ENCODE measurements at places on chromosomes 16 and 17.

GRCh38 chr16:51031598-51031997 lies 119.5 kb downstream of the SALL1 start:
- DNase-seq = no peak

DNA sequence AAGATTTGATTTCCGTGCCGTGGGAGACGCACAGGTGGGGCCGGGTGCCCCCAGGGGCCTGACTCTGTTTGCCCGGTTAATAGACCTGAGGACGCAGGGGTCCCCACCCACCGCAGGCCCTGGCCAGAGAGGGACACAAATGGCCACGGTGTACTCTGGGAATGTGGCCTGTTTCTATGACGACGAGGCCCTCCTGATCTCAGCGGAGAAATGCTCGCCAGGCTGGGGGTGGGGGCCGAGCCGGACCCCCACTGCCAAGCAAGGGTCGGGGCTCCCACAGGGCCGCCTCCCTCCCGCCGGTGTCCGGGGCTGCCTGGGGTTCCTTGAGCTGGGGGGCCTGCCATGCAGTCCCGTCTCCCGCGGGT lies 24.5 kb upstream of the C1QTNF8 start:
- no peak for DNase-seq

GRCh38 chr16:51393381-51394005 lies 242.4 kb upstream of the SALL1 start:
- DNase-seq = no peak

DNA sequence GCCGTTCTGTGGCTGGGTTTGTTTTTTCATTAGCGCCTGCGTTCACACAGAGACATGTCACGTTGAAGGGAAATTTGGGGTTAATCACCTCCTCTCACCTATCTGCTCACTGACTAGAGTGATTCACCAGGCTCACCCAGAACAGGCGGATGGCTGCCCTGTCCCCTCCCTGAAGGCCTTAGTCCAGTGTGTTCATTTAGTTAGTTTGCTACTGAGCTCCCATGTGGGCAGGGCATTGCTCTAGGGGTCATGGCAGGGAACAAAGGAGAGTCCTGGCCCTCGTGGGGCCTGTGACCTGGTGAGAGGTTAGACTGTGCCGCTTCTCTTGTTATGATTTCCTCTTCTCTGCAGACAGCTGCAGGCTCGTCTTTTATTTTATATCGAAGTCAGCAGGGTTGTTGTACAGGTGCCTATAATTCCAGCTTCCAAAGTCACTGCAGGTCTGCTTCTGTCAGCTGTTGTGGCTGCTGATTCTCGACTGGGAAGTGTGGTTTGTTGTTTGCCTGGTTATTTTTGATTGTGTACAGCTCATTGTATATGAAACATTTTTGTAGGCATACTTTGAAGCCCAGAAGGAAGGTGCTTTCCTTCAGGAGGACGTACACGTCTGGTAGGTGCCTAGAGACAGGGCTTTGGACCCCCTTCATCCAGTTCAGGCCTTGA lies 73.4 kb upstream of the GSE1 start:
- no peak for DNase-seq

GRCh38 chr16:24508614-24509013 lies 30.8 kb upstream of the RBBP6 start:
- no peak for DNase-seq

DNA sequence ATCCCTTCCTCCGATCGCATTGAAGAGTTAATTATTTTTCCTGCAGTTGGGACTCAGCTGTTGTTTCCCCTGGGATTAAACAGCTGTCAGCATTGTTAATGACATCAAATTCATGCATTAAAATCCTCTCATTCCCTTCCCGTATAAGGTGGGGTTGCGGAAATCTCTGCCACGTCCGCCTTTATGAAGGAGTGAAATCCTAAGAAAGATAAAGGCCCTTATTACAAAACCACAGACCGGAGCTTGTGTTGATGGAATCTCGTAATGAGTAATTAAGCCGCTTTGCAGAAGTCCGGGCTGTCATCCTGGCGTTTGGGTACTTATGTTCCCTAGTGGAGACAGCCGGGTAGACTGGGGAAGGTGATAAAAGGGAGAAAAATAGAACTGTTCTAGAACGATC lies 627.6 kb downstream of the MAF start:
- no peak for DNase-seq

- no peak for DNase-seq
Observed at GRCh38 chr16:7399296-7399695, 66.7 kb downstream of the RBFOX1 start.

- no peak for DNase-seq
Observed at GRCh38 chr17:42394838-42395237, 6.6 kb upstream of the STAT3 start.

DNA sequence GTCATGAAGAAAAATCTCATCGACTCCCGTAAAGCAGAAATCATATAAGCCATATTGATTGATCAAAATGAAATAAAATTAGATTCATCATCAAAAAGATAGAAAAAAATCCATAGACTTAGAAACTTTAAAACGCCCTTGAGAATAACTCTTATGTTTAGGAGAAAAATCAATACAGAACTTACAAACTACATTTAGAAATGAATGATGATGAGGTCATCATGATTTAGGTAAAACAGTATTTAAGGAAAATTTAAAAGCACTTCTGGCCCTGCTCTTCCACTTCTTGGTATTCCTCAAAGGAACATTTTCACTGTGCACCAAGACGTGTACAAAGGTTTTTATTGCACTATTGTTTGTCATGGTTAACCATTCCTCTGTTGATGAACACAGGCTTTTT lies 173.4 kb upstream of the PSMD7 start:
- DNase-seq = no peak

DNA sequence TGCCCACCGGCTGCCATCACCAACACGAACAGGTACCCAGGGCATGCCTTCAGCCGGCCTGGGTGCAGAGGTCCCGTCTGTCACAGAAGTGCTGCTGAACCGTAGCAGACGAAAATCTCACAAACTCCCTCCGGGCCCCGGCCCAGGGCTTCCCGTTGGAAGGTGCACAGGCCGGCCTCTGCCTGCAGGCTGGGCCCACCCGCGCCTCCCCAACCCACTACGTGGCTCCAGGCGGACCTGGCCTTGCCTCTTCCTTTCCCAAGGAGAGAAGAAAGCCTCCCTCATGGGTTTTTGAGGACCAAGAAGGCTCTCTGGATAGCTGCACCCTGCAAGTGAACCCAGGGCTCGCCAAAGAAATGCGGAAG lies 45.5 kb upstream of the PABPN1L start:
- no peak for DNase-seq

DNA sequence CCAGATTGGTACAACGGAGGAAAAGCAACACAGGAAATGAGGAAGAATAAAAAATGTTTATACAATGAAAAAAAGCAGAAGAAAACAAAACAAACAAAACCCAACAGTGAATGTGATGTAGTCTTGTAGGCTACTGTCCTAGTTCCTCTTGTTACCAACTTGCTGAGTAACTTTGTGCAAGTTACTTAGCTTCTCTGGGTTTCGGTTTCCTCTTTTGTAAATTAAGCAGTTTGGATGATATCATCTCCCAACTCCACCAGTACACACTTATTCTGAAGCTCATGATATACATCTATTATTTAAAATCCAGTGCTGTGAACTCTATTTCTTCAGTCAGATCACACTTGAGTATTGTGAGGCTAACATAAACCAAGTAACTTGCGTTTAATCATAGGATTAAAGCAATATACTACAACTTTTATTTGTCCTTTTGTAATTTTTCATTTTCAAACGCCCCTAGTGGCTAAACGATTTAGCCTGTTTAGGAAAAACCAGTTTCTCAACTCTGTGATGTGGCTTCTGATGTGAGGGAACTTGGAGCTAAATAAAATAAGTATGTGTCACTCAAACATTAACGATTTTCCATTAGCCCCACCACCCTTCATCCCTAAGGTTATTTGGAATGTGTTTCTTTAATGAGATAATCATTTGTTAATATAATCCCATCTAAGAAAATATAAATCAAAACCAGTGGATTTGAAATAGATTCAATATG lies 1.4 kb upstream of the UNK start:
- DNase-seq = peak; percentile 83

DNA sequence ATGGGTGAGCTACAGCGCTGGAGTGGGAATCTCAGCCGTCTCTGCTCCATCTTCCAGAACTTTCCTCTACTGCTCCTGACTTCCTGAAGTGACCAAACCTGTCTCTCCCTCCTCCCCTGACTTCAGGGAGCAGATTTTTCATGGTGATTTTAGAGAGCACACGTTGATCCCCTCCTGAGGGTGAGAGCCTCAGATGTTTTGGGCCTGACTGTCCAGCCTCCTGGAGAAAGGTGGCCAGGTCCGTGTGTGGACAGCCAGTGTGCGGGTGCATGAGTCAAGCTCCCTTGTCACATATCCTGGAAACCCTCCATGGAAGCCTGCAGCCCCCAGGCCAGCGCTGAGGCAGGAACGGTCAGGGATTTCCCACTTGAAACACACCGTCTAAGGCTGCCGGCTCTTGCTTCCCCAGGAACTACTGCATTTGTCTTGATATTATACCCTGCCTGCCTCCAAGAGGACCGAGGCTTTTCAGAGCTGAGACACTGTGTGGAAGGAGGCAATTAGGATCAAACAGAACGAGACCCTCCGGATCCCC lies 143.1 kb downstream of the CMIP start:
- DNase-seq = no peak

DNA sequence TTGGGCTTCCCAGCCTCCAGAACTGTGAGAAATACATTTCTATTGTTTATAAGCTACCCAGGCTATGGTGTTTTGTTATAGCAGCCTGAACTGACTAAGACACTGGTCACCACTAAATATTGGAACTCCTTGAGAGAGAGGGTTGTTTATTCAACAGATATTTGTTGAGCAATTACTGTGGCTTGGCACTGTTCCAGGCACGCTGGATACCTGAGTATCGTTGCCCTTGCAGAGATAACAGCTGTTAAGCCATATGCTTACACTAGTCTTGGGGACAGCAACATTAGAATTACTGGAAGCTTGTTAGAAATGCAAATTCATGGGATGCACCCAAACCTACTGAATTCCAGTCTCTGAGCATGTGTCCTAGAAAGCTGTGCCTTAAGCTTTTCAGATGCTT lies 230.7 kb downstream of the HS3ST4 start:
- no peak for DNase-seq

GRCh38 chr16:56357241-56357764 lies 68.0 kb downstream of the AMFR start:
- DNase-seq = no peak

- DNase-seq = peak; percentile 42
Observed at GRCh38 chr17:21033350-21033749, 9.5 kb downstream of the USP22 start.

DNA sequence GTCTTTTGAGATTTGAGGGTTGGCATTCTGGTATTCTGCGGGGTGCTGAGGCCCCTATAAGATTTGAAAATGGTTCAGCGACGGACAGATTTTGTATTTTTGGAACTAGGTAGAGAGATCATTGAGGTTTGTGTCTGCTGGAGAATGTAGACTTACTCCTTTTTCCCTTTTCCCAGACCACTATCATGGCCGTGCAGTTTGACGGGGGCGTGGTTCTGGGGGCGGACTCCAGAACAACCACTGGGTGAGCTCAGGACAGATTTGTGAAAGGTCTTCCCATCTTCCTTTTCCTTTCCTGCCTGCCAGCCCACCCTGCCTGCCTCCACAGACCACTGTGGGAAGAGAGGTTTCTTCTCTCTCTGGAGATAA lies 572 bp downstream of the PSMB6 start:
- peak; percentile 59 for DNase-seq

- no peak for DNase-seq
Observed at GRCh38 chr17:61456688-61457225, 4.5 kb downstream of the TBX4 start.

- DNase-seq = no peak
Observed at GRCh38 chr16:22934786-22935185, 120.8 kb downstream of the HS3ST2 start.

DNA sequence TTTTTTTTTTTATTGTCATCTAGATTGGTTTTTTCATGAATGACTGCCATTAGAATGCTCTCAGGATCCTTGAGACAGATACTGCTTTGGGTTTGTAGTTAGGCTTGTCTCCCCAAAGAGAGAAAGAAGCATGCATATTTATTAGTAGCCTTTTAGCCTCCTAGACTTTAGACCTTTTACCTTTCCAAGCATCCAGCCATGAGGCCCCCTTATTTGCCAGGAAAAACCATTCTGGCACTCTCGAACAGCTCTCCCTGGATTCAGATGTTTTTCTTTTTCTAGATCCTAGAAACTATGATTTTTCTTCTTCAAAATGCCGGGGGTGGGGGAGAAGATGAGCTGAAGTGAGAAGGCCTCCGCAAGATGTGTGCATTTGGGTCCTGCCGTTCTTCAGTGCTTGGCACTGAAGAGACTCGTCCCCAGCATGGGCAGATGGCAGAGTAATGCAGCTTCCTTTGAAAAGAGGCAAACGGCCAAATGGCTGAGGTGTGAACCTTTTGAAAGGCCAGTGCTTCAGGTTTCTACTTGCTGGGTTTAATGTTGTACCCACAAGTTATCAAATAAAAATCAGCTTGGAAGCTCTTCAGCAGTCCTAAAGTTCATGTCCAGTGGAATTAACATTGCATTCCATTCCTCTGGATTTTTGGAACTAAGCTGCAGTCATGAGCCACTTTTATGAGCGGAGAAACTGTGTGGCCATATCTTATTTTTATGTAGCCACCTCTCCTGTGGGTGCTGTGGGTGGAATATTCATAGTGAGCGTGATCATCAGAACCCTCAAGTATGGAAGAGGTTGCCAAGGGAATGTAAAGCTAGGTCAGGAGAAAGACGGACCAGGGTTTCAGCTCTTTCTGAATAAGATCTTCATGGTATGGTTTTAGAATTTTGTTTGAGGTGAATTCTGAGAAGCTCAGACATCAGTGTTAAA lies 7.2 kb downstream of the SOCS7 start:
- DNase-seq = no peak

GRCh38 chr17:42647778-42648177 lies 11.3 kb upstream of the TUBG2 start:
- DNase-seq = no peak

DNA sequence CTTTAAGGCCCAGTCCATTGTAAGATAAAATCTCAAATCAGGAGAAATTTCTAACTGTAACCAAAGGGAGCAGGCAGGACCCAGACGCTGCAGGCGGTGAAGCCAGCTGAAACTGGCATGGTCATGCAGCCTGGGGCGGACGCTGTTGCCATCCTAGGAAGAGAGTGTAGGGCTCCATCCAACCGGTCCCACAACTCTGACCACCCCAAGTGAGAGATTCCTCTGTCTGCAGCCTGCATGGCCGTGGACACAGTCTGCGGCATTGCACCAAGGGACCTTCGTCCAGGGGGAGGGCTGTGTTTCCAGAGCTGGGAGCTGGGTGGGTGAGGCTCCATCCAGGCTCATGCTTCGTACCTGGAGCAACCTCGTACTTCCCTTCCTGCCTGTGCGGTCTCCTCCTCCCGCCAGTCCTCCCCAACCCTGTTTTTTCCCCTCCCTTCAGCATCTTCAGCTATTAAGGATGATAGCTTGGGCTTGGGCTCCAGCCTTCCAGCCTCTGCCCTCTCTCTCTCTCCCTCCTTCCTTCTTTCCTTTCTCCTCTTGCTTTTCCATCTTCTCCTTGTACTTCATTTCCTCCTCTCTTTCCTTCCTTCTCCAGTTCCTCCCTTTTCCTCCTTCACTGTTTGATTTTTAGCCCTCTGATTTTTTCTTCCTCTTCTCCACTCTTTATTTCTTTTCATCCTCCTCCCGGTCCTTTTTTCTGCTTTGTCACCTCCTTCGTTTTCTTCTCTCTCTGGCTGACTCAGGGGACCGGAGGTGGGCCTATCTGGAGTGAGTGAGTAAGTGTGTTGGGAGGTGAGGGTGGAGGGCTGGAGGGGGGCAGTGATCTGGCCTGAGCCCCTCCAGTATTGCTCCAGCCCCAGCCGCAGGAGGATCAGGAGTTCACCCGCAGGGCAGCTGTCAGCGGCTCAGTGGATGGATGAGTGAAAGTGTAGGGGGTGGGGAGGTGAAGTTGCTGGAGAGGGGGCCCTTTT lies 17.0 kb upstream of the LHX1 start:
- no peak for DNase-seq

GRCh38 chr17:64130559-64131001 lies 636 bp upstream of the ERN1 start:
- peak; percentile 77 for DNase-seq
